ENCODE measurements at places on chromosomes 5 and 9. TPM values are rescaled to one million over a fixed set of nuclear protein-coding genes. Genes with fewer than 3 reads are reported as not detected.

PLK2 gene
- 39.2 TPM for total RNA-seq

JMY gene
- 10.5 TPM for total RNA-seq

C9 gene
- 0.39 TPM for total RNA-seq

INSL6 gene
- not detected for total RNA-seq

TMEM215 gene
- total RNA-seq, result not detected

GPR151 gene
- total RNA-seq, result not detected

ACSL6 gene
- total RNA-seq, result 0.19 TPM

SPARC gene
- 22.7 TPM for total RNA-seq

MSMP gene
- total RNA-seq, result not detected

FYB1 gene
- total RNA-seq, result 1.3 TPM

PRRT1B gene
- 5.0 TPM for total RNA-seq

ISL1 gene
- 0.88 TPM for total RNA-seq

MARCHF6 gene
- total RNA-seq, result 123 TPM

ZNF454 gene
- not detected for total RNA-seq

TSSK1B gene
- not detected for total RNA-seq

PCDHGA10 gene
- total RNA-seq, result 3.6 TPM

PRDM9 gene
- not detected for total RNA-seq

QSOX2 gene
- 26.9 TPM for total RNA-seq

SPINK7 gene
- not detected for total RNA-seq

TNFAIP8 gene
- total RNA-seq, result 8.8 TPM

RNF183 gene
- total RNA-seq, result 1.5 TPM

ADAMTS13 gene
- 5.3 TPM for total RNA-seq

RANBP17 gene
- 31.8 TPM for total RNA-seq

OR1J2 gene
- total RNA-seq, result not detected

SEMA6A gene
- total RNA-seq, result 26.3 TPM

ELP1 gene
- 29.1 TPM for total RNA-seq

Data from Caco-2 (cell line).